Activated CD4-positive, alpha-beta T cell treated with anti-CD3 and anti-CD28 coated beads for 36 hours (primary cell): ENCODE measurements at places on chromosomes 7 and 10. TPM values are rescaled to one million over a fixed set of nuclear protein-coding genes. Genes with fewer than 3 reads are reported as not detected.
A peak's percentile ranks its signal among the peaks of the same experiment; 100 is the strongest.

DNA sequence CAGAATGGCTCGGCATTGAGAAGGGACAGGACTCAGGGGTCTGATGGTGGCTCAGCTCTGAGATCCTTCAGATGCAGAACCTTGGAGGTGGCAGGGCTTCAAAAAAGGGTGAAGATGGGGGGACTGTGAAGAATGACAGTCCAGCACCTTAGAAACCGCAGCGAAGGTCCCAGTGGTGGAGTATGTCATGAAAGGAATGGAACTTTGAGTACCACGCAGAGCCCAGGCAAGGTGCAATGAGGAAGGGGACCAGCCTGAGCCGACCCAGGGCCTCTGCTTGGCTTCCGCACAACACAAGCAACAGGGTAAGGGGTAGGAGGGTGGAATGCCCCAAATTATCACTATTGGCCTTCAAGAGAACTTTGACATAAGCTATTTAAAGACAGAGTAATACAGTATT lies 8.2 kb upstream of the GPAM start:
- no peaks in the 10 kb centered on the region for H3K36me3 ChIP-seq
- no peak for DNase-seq
- no peaks in the 10 kb centered on the region for H3K4me1 ChIP-seq
- no peaks in the 10 kb centered on the region for H3K27me3 ChIP-seq

DNA sequence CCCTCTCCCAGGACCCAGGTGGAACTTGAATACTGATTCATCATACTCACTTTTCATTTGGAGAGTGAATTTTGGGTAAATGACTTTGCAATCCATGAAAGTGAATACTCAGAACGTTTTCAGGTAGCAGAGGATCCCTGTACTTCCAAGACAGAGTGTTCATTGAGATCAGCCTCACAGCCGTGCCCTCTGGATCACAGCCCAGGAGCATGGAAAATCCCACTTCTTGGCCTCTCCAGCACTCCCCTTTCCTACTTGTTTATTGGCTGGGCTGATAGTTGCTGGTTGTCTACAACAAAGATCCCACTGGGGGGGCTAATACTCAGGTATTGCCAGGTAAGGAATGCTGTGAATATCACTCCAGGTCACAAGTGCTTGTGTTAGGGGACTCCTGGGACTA lies 5.9 kb downstream of the GCK start:
- peaks cover 3% of the 10 kb centered on the region for H3K27me3 ChIP-seq
- H3K4me1 ChIP-seq, result no peaks in the 10 kb centered on the region
- H3K36me3 ChIP-seq, result no peaks in the 10 kb centered on the region
- no peak overlapping the region for H3K27ac ChIP-seq
- H3K4me3 ChIP-seq, result no peak overlapping the region

Gene FKBP6
- total RNA-seq, result not detected

Gene HOXA5
- not detected for total RNA-seq

DNA sequence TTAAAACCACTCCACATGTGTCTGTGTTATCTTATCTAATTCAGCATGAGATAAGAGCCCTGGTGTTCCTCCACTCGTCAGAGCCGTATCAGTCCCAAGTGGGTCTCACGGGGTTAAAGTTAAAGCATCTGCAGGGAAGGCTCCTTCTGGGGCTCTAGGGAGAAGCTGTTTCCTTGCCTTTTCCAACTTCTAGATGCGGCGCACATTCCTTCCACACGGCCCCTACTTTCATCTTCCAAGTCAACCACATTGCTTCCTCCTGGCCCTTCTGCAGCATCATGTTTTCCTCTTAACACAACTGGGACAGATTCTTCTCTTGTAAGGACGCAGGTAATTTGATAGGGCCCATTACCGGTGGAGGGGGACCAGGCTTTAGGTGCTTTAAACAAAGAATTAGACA lies 620.1 kb upstream of the DPP6 start:
- no peaks in the 10 kb centered on the region for H3K27me3 ChIP-seq
- no peak overlapping the region for H3K27ac ChIP-seq
- H3K4me3 ChIP-seq, result no peak overlapping the region
- H3K4me1 ChIP-seq, result no peaks in the 10 kb centered on the region

DNA sequence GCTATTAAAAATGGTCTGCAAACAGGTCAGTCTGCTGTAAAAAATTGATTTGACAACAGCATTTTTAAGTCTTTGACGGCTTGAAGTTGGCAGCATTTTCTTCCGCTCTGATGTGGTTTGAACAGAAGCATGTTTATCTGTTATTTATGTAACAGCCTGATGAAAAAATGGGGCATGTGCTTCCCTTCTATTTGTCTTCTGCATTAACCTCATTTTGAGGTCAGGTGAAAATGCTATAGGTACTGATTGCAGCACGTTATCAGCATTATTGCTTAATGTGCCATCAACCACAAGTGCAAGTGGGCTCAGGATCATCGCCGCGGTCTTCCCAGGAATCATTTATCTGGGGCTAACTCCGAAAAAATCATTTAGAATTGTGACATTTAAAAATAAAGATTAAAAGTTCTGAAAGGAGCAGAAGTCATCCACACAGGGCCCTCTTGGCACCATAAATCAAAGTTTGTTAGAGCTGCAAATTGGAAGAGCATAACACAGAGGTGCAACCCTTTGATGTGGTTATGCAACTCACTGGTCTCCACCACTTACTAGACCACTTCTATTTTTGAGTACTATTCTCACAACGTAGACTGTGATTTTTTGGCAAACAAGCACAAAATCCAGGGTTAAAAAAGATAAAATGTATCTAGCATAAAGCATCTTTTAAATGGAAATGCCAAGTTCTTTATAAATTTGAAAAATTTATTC lies 307.7 kb downstream of the MDFIC start:
- H3K27ac ChIP-seq, result no peak overlapping the region
- H3K4me3 ChIP-seq, result no peak overlapping the region
- no peak for DNase-seq
- peaks cover 2% of the 10 kb centered on the region for H3K27me3 ChIP-seq
- H3K36me3 ChIP-seq, result no peaks in the 10 kb centered on the region

DNA sequence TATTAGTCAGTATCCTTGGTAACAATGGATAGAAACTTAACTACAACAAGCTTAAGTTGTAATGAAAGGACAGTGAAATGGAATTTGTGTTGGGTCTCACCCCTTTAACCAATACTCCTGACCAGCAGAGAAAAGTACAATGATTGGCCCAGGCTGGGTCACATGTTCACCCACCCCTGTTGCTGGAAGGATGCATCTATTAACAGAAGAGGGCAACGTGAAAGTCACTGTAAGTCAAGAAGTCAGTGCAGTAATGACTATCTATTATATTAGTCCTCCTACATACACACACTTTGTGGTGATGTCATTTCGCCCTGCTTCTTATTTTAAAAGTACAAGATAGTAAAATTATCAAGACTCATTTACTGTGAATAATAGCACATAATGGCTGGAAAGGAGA lies 16.2 kb downstream of the PNLIPRP2 start:
- no peak overlapping the region for H3K4me3 ChIP-seq
- H3K27ac ChIP-seq, result no peak overlapping the region
- H3K36me3 ChIP-seq, result no peaks in the 10 kb centered on the region
- no peaks in the 10 kb centered on the region for H3K4me1 ChIP-seq

Gene BHLHA15
- 0.23 TPM for total RNA-seq

GRCh38 chr10:6576326-6576725 lies 3.8 kb downstream of the PRKCQ start:
- peaks cover 63% of the 10 kb centered on the region for H3K4me1 ChIP-seq
- peaks cover 15% of the 10 kb centered on the region for H3K36me3 ChIP-seq
- DNase-seq, result peak; percentile 36
- H3K27me3 ChIP-seq, result no peaks in the 10 kb centered on the region

Gene SYT15B
- total RNA-seq, result 0.12 TPM

GRCh38 chr7:21850531-21851285 lies 95.0 kb downstream of the CDCA7L start:
- peaks cover 27% of the 10 kb centered on the region for H3K4me1 ChIP-seq
- no peak overlapping the region for H3K27ac ChIP-seq
- no peaks in the 10 kb centered on the region for H3K27me3 ChIP-seq
- peaks cover 4% of the 10 kb centered on the region for H3K36me3 ChIP-seq
- H3K4me3 ChIP-seq, result no peak overlapping the region

Gene CNTNAP2
- total RNA-seq, result not detected

GRCh38 chr10:51028420-51028819 lies 45.9 kb upstream of the PRKG1 start:
- H3K27me3 ChIP-seq, result peaks cover 14% of the 10 kb centered on the region
- H3K27ac ChIP-seq, result no peak overlapping the region
- no peak overlapping the region for H3K4me3 ChIP-seq
- no peaks in the 10 kb centered on the region for H3K4me1 ChIP-seq
- no peak for DNase-seq

DNA sequence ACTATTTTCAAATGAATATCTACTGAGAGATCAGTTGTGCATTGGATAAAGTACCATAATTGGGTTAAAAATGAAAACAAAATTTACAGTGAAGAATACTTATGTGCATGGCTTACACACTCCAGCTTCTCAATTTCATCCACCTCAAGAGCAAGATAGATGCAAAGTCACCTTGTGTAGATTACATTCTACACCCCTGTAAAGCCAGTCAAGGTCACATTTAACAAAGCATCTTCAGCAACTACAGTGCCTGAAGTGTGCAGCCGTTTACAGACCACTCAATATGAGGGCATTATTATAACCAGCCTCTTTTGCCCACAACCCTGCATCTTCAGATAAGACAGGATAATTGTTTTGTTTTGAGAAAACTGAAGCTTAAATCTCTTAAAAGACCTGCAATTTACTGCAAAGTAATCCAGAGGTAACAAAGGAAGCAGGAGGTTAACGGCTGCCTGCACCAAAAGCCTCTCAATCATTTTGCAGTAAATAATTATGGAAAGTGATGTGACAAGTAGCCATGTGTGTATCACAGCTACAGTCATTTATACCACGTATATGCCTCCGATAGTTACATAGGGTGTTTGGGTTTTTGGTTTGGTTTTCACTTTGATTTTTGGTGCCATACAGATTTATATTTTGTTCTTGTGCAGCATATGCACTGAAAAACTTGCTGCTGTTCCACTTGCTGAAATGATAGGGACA lies 4.9 kb downstream of the PURB start:
- H3K27me3 ChIP-seq, result no peaks in the 10 kb centered on the region
- H3K27ac ChIP-seq, result peak overlapping the region; percentile 51
- H3K4me1 ChIP-seq, result peaks cover 53% of the 10 kb centered on the region
- DNase-seq, result no peak
- H3K4me3 ChIP-seq, result peak overlapping the region; percentile 67

GRCh38 chr10:79417731-79418130 lies 27.7 kb downstream of the ZCCHC24 start:
- no peak for DNase-seq
- no peak overlapping the region for H3K4me3 ChIP-seq
- no peak overlapping the region for H3K27ac ChIP-seq
- H3K36me3 ChIP-seq, result no peaks in the 10 kb centered on the region
- peaks cover 6% of the 10 kb centered on the region for H3K4me1 ChIP-seq

Gene ASB10
- not detected for total RNA-seq

Gene BZW2
- 106 TPM for total RNA-seq

Gene TMEM130
- 0.23 TPM for total RNA-seq

DNA sequence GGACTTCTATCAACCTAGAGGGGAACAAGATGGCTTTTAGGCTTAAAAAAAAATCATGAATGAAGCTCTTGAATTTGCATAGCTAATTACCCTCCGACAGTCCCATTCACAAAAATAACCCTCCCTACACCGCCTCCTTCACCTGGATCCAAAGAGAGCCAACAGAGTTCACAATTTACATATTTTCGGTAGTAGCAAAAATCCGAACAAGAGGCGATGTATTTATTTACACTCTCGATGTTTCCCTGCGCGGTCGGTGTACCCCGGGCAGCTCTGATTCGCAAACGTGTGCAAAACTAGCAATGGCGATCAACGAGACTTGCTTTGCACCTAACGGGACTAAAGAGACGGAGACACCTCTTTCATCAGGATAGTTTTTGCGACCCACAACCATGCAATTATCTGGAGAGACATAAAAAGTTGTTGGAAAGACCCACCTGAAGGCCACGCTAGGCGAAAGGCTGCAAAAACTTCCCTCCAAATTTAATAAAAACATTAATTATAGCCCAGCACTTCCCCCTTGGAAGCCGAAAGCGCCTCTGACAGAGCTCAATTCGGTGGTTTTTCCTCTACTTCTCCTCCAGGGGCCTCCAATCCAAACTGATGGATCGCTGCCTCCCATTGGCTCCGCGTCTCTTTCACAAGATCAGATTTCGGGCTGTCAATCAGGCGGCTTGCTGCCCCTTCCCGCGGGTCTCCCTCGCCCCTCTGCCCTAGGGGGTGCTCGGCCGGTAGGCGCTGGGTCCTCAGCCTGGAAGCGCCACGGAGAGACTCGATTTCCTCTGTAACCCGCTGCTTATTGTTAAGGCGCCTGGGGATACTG lies at the start of gene ETV1:
Gene ETV1, minus strand, starts transcription at position 541 of the 823 bp plus-strand sequence. CDS start 614 bp downstream, outside the sequence.
- H3K4me3 ChIP-seq, result no peak within 1 kb of the TSS
- no peak within 1 kb of the TSS for H3K27ac ChIP-seq
- H3K4me1 ChIP-seq, result no peaks in the 10 kb centered on the region
- peak; percentile 9 for DNase-seq

DNA sequence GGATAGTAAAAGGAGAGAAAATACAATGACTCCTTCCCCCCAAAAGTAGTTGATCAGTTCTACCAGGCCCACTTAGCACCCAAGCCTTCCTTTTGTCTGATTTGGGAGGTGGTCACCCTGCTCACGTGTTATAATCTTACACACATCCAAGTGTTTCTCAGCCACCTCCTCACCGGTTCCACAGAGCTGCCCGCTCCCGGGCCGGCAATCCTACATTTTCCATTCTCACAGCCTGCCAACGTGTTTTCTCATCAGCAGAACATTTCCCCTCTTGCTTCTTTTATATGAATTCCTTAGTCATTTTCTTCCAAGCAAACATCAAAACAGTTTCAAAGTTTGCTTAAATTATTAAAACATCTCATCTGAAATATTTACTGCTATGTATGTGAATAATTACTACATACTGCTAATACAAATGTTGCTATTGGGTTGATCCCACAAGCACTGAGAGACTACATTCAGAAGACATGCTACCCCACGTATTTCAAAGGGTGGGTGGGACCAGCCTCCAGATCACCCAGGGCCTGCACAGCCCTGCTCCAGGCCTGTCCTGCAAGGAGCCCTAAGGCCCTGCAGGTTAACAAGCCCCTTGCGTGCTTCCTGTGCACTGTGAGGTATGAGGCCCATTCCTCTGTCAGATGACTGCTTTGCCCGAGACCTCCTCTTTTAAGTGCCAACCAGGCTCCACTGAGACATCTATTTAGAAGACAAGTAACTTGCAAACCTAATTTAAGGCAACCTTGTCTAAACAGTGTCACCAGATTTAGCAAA lies 75.3 kb downstream of the GRB10 start:
- no peaks in the 10 kb centered on the region for H3K4me1 ChIP-seq
- no peak for DNase-seq
- no peaks in the 10 kb centered on the region for H3K27me3 ChIP-seq
- no peak overlapping the region for H3K27ac ChIP-seq
- H3K4me3 ChIP-seq, result no peak overlapping the region
